Activated effector memory CD4-positive, alpha-beta T cell treated with Interleukin-2 at 50 U/mL for 16 hours (primary cell): ENCODE measurements at places on chromosomes 4 and X.

- peak; percentile 44 for DNase-seq
These were observed 278.9 kb downstream of the INPP4B start for GRCh38 chr4:142567199-142567598.

DNA sequence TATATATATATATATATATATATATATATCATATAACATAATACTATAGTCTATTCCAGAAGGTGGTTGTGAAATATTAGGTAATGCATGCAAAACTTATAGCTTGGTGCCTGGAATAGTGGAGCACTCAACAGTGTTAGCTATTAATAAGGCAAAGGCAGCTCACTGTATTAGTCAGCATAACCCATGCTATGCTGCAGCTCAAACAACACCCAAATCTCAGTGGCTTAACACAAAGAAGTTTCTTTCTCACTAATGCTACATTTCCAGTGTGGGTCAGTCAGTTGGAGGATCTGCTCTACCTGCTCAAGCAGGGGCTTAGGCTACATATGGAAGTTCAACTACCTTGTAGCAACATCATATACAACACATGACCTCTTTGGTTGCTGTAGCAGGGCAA lies 5.2 kb upstream of the RPGR start:
- DNase-seq = no peak

GRCh38 chrX:19046343-19047215 lies 62.7 kb upstream of the PHKA2 start:
- DNase-seq = no peak

DNA sequence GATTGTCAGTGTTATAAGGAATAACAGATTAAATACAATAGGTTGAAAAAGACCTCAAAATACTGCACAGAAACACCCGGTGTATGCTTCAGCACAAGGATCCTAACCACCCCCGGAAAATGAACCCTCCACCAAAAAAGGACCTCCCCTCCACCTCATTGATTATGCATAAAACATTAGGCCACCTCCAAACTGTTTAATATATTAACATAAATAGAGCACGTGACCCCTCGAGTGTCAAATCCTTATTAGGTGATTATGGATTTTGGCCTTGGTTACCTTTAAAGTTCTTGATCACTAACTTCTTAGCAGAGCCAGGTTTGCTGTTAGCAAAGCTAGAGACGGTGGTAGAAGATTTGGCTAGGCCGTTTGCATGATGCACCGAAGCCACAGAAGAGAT lies 958 bp downstream of the CUL4B start:
- no peak for DNase-seq

DNA sequence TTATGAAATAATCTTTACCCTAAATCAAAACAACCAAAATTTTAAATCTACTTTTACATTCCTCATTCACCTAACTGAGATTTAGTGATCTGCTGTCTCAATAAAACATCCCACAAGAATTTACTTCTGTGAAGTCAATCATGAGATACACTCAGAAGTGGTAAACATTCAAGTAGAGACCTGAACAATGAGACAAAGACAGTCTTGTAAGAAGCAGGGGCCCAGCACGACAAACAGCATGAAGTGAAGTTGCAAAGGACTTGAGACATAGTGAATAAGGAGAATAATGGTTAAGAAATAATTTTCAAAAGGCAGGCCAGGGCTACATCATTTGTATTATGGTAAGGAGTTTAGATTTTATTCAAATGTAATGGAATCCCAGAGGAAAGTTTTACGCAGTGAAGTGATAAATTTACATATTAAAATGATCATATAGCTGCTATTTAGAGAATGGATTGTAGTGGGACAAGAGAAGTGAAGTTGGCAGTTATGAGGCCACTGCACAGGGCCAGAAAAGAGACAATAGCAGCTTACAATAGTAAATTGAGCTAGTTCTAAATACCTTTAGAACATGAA lies 101.9 kb downstream of the MAB21L2 start:
- no peak for DNase-seq

- no peak for DNase-seq
These were observed 140.9 kb downstream of the NWD2 start for GRCh38 chr4:37385424-37385823.

DNA sequence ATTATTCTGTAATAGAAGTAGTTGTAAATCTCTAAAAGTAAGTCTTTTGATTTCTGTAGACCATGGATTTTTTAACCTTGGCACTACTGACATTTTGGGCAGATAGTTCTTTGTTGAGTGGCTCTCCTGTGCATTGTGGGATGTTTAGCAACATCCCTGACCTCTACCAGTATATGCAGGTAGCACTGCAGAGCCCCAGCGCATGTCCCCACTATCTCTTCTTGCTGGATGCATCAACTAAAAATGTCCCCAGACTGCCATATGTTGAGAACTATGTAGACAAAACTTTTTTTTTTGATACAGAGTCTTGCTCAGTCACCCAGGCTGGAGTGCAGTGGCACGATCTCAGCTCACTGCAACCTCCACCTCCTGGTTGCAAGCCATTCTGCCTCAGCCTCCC lies 4.8 kb downstream of the UBE2K start:
- no peak for DNase-seq

DNA sequence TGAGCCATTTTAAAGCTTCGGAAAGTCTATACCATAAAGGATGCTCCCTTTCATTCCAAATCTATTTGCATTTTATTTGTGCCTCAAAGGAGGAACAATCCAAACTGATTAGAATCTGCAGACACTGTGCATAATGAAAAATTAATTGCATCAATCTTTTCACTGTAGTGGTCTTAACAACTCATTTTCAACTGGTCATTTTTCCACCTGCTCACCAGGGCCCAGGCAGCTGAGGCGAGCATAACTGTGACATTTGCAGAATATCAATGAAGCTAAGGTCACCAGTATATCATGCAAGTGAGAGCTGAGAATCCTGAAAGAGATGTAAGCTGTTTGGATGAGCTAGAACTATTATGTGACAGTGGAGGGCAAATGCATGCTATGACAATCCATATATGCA lies 387.3 kb upstream of the TECRL start:
- no peak for DNase-seq

GRCh38 chr4:157781361-157781760 lies 391.5 kb downstream of the GASK1B start:
- no peak for DNase-seq

DNA sequence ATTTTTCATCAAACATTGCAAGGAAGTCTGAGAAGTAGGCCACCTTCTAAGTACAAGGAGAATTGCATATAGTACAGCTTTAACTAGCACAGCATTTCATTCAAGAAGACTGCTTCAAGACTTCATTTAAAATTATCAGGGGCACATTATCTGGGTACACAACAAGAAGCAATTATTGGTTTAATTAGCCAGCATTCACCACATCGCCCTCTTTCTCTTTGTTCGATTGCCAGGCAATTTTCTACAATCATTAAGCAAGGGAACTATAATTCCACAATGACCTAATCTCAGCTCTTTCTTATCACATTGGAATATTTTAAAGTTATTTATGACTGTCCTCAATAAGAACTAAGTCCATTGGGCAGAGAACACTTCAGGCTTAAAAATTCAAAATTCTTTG lies 1347.1 kb upstream of the PABPC4L start:
- no peak for DNase-seq

- no peak for DNase-seq
These were observed 556.6 kb upstream of the DIPK2B start for GRCh38 chrX:45757272-45757671.

GRCh38 chrX:15849555-15849954 lies 5.1 kb downstream of the AP1S2 start:
- no peak for DNase-seq

- no peak for DNase-seq
These were observed 73.3 kb downstream of the PSAPL1 start for GRCh38 chr4:7361280-7361895.

GRCh38 chr4:6316461-6317003 lies 46.9 kb downstream of the WFS1 start:
- no peak for DNase-seq

GRCh38 chrX:41604177-41604576 lies 84.6 kb upstream of the GPR34 start:
- DNase-seq = no peak

GRCh38 chr4:133972586-133972985 lies 229.0 kb downstream of the PABPC4L start:
- no peak for DNase-seq

- no peak for DNase-seq
These were observed 663.2 kb upstream of the INTU start for GRCh38 chr4:126969360-126970235.

DNA sequence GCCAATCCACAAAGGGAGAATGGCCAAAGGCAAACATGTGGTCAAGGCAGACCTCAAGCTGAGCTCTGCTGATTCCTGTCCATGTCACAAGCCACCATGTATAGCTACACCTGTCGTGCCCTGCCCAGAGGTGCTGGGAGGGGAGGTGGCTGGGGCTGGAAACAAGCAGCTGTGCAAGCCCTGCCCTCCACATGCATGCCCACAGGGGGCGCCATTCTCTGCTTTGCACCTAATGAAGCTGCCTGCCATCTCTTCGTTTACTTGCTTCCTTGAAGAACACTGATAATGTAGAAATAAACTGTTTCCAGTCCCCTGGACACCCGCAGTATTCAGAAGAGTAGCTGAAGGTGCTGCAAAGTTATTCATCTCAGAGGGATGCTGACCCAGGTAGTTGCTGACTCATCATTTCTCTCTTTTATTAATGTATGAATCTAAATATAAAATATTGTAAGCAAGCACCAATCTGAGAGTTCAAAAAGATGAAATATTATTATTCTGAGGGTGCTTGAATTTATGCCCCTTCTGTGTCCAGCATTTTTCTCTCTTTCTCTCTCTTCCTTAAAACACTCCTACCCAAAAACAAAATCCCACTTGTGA lies 278.6 kb downstream of the ADGRA3 start:
- no peak for DNase-seq

GRCh38 chr4:53595204-53595603 lies 3.9 kb upstream of the LNX1 start:
- DNase-seq = no peak

DNA sequence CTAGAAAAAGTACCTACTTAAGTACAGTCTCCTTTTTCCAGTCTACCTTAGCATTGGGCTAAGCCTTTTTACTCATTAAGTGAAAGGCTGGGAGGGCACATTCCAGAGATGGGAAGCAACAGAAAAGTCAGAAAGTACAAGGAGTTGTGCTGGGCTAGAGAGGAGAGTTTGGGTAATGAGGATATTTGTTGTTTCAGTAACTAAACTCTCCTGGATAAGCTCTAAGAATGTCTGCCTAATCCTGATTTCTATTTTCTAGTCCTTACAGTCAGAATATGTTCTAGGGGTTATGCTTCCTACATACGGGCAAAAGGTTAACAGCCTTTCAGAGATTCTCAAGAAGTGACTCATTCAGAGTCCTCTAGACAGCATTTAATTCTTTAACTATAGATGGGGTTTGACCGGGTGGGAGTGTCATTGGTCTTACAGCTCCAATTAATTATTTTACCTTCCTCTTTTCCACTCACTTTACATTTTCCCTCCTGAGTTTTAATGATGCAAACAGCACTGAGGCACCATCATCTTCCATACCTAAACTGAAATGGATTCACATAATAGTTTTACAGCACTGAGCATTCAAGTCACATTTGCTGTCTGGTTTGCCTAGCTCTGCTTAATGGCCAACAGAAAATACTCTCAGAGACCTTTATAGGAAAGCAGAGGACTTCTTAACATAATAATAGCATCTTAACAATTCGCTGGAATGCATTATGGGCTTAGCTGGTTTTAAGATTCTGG lies 42.9 kb downstream of the USP26 start:
- DNase-seq = no peak

DNA sequence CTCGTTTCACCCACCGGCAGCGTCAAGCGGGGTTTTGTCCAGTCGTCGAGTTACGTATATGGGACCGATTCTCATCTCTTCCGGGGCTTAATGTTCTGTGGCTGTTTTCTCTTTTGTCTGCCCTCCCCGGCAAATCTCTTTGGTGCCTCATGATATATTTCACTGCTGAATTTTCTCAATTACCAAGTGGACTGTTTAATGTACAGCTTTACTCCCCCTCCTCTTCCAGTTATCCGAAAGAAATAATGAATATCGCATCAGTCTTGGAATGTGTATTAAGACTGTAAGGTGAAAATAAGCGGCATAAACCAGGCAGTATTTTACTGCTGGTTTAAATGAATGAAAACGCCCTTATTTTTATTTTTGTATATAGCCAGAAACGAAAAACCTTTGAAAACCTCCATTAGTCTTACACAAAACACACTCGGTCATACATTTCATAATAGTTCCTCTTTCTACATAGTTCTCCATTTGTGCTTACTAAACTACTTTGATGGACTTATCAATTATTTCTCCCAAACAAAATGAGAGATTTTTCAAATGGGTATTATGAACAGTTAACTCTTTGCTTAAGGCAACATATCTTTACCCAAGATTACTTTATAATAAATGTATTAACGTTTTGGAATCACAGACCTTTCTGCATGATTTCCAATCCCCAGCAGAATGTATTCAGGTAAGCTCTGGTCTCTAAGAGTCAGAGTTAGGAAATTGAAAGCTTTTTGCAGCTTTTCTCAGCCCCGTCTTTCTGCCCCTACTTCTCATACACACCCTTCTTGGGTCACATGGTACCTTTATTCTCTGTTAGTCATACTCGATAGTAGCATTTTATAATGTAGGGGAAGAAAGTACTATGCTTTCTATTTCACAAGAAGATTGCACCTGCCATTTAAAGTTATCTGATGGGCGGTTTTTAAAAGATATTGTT lies 979 bp downstream of the RP2 start:
- DNase-seq = no peak

GRCh38 chr4:55617587-55618197 lies 18.4 kb downstream of the NMU start:
- DNase-seq = no peak

DNA sequence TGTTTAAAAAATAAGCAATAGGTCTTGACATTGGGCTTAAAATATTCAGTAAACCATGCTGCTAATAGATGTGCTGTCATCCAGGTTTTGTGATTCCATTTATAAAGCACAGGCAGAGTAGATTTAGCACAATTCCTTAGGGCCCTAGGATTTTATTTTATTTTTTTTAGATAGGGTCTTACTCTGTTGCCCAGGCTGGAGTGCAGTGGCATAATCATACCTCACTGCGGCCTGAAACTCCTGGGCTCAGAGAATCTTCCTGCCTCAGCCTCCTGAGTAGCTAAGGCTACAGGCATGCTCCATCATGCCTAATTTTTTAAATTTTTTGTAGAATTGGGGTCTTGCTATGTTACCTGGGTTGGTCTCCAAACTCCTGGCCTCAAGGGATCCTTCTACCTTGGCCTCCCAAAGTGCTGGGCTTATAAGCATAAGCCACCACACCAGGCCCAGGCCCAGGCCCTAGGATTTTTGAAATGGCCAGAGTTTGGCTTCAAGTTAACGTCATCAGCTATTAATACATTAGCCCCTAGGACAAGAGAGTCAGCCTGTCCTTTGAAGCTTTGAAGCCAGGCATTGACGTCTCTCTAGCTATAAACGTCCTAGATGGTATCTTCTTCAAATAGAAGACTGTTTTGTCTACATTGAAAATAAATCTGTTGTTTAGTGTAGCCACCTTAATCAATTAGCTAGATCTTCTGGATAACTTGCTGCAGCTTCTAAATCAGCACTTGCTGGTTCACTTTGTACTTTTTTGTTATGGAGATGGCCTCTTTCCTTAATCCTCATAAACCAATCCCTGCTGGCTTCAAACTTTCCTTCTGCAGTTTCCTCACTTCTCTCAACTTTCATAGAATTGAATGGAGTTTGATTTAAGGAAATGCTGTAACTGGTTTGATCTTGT lies 35.8 kb downstream of the EIF2S3 start:
- DNase-seq = no peak

- DNase-seq = no peak
These were observed 27.6 kb downstream of the GUCY1A1 start for GRCh38 chr4:155694100-155694785.
